Astrocyte (in vitro differentiated cells and primary cell): ENCODE measurements at places on chromosomes 5 and 9. TPM values are rescaled to one million over a fixed set of nuclear protein-coding genes. Genes with fewer than 3 reads are reported as not detected.
A peak's percentile ranks its signal among the peaks of the same experiment; 100 is the strongest.

DNA sequence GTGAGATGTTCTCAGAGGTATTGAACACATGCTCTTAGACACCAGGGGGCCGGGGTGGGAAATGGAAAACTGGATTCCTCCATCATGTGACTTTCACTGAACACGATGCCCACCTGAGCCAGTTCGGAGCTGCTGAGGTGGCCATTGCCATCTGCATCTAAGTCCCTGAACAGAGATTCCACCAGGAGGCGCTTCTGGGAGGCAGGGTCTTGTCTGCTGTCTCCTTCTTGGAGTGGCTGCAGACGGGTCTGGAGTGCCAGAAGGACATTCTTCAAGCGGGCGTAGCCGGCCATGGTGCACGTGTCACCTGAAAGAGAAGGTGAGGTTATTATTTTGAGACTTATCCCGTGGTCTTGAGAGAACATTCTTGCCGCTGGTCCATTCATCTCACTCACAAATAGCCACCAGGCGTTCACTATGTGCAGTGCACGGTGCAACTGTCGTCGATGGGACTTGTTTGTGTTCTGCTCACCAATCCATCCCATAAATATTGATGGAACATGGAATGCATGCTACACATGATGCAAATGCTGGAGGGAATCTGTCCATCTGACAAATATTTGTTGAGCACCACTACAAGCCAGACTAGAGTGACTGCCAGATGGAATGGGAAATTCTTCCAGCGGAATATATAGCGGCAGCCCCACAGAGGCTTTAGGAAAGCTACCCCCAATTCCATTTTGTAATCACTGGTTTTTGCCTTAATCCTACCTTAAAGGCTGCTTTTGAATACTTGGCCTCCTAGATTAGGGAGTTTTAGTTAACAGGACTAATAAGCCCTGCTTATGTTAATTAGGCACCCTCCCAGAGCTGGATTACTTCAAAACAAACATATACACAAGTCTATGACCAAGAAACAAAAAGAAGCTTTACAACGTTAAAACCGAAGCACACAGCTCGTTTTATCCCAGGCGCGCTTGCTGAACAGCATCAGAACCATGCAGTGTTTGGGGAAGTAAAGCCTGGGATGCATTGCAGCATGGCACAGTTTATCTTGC, 264.8 kb downstream of the HSPA4 start:
- H3K36me3 ChIP-seq: no peaks in the 10 kb centered on the region
- DNase-seq: no peak
- no peak overlapping the region for H3K4me3 ChIP-seq

GRCh38 chr9:110752766-110753165, 84.2 kb downstream of the MUSK start:
- H3K27me3 ChIP-seq: no peaks in the 10 kb centered on the region
- no peaks in the 10 kb centered on the region for H3K36me3 ChIP-seq
- H3K27ac ChIP-seq: peak overlapping the region; percentile 56

DNA sequence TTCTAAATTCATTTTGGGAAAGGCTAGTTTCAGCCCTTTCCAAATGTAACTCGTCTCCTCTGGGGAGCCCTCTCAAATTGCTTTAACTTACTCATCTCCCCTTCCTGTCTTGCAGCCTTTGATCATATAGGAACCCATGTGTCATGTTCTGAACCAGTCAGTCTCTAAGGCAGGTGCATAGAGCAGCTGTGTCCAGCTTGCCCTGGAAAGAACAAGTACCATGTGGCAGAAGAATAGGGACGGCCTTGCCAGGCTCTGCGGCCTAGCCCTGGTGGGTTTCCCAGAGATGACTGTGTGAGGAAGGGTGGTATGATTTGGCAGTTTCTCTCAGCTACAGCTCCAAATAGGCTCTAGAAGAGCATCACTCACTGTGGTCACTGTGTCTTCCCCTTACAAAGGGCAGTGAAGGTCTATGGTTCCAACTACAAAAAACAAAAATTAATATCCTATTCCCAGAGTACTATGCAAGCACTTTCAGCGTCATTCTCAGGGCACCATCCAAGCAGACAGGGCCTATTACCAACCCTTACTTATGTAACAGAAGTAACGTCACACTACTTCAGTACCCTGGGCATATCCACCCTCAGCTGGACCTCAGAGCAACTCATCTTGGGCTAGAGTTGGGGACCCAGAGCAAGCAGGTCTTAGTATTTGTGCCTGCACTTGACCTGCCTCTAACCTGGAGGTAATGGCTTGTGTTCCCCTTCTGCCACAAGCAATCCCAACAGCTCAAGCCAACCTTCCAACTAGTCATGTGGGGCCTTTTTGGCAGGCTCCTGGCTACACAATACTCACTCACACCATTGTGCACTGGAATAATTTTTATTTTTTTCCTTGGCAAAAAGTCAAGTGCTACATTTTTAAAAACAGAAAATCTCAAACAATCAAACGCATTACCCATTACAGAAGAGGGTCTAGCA, 37.2 kb upstream of the UBAP2 start:
- peaks cover 28% of the 10 kb centered on the region for H3K36me3 ChIP-seq
- no peak for DNase-seq
- H3K4me1 ChIP-seq: no peaks in the 10 kb centered on the region

- H3K4me3 ChIP-seq: no peak overlapping the region
- no peak for DNase-seq
- no peak overlapping the region for H3K27ac ChIP-seq
- H3K4me1 ChIP-seq: no peaks in the 10 kb centered on the region
- no peaks in the 10 kb centered on the region for H3K27me3 ChIP-seq
- H3K36me3 ChIP-seq: no peaks in the 10 kb centered on the region
Measured at GRCh38 chr9:72043576-72043975, 16.8 kb downstream of the C9orf57 start.

DNA sequence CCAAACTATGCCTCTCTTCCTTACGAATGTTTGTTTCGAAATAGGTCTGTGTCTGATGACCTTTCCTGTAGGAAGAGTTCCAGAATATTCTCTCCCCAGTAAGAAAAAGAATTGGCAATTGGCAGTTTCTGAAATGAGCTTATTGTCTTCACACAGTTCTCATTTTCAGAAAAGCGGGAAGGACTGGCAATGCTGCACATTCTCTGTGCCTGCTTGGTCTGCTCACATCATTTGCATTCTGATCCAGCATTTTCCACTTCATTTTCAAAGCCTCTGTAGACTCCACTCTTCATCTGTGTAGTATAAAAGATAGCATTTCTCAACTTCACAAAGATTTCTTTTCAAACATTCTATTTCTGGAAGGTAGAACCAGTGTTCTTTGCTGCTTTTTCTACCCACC, 120.6 kb upstream of the CCDC112 start:
- no peak for DNase-seq
- H3K4me1 ChIP-seq: peaks cover 27% of the 10 kb centered on the region
- no peak overlapping the region for H3K27ac ChIP-seq
- H3K27me3 ChIP-seq: no peaks in the 10 kb centered on the region

DNA sequence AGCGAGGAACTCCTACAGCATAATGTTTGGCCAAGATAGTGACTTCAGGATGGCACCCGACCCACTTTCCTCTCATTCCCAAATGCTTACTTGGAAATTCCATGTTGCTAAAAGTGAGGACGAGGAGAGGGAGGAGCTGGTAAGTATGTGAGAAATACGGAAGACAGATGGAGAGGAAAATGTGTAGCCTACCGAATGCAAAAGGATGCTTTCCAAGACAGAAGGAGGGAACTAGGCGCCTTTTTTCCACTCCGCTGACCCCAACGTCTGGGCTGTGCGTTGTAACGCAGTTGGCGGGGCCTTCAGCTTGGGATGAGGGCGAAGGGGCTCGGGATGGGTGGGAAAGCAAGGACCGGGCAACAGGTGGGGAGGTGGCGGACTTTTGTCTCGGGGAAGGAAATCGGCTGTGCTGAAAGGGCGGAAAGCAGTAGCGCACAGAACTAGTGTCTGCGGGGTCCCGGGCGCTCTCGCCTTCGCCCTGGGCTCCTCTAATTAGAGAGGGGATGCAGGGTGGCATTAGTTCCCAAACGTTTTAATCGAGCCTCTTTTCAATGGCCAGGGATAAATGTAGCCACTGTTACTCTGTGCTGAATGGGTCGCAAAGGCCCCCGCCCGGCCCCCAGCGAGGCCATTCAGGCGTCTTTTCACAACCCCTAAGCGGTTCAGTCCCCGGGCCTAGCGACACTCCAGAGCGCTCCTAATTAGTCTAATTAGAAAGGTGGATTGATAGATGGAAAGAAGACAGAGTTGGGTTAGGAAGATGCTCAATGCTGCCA, 12.6 kb downstream of the FOXD1 start:
- peak overlapping the region; percentile 14 for H3K4me3 ChIP-seq
- peaks cover 29% of the 10 kb centered on the region for H3K4me1 ChIP-seq
- no peaks in the 10 kb centered on the region for H3K36me3 ChIP-seq
- H3K27me3 ChIP-seq: no peaks in the 10 kb centered on the region

DNA sequence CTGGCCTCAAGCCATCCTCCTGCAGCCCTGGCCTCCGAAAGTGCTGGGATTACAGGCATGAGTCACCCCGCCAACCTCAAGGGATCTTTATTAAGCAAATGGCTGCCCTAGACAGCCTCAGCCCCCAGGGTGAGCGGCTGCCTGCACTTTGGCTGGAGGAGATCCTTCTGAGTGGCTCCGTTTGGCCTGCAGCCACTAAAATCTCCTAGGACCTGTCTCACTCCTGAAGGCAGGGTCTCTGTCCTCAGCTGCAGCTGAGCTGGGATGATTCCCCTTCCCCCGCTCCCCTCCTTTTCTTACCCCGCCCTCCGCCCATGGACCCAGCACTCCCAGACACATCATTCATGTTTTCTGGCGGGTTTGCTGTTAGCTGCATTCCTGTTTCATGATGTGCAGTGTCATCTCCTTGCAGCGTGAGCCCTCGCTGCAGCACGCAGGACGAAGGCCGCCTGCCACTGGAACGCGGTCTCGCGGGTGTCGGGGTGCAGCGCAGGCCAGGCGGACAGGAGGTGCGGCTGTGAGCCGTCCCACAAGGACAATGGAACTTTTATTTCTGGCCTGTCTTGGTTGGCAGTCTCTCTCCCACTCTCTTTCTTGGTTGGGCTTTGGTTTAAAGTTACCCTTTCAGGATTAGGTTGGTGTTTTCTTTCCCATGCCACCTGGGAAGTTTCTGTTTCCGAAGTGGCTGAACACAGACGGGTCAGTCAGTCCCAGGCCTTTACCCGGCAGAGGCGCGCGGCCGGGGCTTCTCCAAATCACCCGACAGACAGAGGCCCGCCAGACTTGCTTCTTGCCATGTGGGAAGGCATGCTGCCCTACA, 137.1 kb downstream of the FOXD1 start:
- H3K27ac ChIP-seq: peak overlapping the region; percentile 94
- H3K4me3 ChIP-seq: no peak overlapping the region
- no peaks in the 10 kb centered on the region for H3K36me3 ChIP-seq

- no peak for DNase-seq
- no peaks in the 10 kb centered on the region for H3K4me1 ChIP-seq
- H3K27me3 ChIP-seq: peaks cover 5% of the 10 kb centered on the region
- H3K27ac ChIP-seq: no peak overlapping the region
- no peaks in the 10 kb centered on the region for H3K36me3 ChIP-seq
- no peak overlapping the region for H3K4me3 ChIP-seq
Measured at GRCh38 chr5:66570201-66570600, 26.0 kb upstream of the MAST4 start.

DNA sequence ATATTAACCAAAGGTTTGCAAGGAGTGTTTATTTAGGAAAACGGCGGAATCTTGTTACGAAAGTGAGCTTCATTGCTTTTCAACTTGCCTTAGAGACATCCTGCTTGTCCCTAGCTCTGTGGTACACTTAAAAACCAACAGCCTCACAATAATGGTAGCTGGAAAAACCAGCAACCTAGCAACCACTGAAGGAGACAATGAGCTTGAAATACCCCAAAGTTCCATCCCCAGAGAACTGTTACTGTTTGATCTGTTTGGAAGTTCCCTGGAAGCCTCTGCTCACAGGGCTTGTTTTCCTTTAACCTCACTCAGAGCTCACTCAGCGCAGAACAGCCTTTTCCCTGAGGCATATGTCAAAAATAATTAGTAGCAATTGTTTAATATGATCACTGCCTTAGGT, 43.2 kb downstream of the SH3TC2 start:
- no peak overlapping the region for H3K27ac ChIP-seq
- no peaks in the 10 kb centered on the region for H3K27me3 ChIP-seq
- H3K36me3 ChIP-seq: no peaks in the 10 kb centered on the region
- H3K4me1 ChIP-seq: no peaks in the 10 kb centered on the region
- DNase-seq: no peak

DNA sequence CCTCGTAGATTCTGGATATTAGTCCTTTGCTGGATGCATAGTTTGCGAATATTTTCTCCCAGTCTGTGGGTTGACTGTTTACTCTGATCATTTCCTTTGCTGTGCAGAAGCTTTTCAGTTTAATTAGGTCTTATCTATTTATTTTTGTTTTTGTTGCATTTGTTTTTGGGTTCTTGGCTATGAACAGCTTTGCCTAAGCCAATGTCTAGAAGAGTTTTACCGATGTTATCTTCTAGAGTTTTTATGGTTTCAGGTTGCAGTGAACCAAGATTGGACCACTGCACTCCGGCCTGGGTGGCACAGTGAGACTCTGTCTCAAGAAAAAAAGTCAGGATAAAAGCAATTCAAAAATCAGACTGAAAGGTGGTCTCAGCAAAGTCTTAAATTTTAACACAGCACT, 188.5 kb downstream of the EPB41L4A start:
- no peaks in the 10 kb centered on the region for H3K27me3 ChIP-seq
- H3K36me3 ChIP-seq: no peaks in the 10 kb centered on the region
- no peak overlapping the region for H3K4me3 ChIP-seq
- no peak overlapping the region for H3K27ac ChIP-seq

- no peak overlapping the region for H3K4me3 ChIP-seq
- no peaks in the 10 kb centered on the region for H3K36me3 ChIP-seq
Measured at GRCh38 chr9:113511047-113511521, 47.6 kb downstream of the RGS3 start.

- H3K4me1 ChIP-seq: no peaks in the 10 kb centered on the region
- no peaks in the 10 kb centered on the region for H3K27me3 ChIP-seq
- no peaks in the 10 kb centered on the region for H3K36me3 ChIP-seq
- no peak overlapping the region for H3K4me3 ChIP-seq
- DNase-seq: no peak
Measured at GRCh38 chr5:82912462-82912861, 164.7 kb downstream of the TMEM167A start.

Gene ADCY2
- total RNA-seq: 3.7 and 5.7 TPM in 2 replicates

Gene TCF7
- total RNA-seq: 2.6 TPM in 2 replicates

Gene ANKRD55
- total RNA-seq: not detected in 2 replicates

Gene SPINK4
- total RNA-seq: not detected in 2 replicates

Gene ESM1
- total RNA-seq: 0.54 TPM in 1 of 2 replicates, not detected in the other

Gene PCDHGB4
- total RNA-seq: 13.6 and 15.7 TPM in 2 replicates

Gene PCDHGC3
- total RNA-seq: 84.7 and 100.0 TPM in 2 replicates

Gene ANXA1
- total RNA-seq: 447 and 637 TPM in 2 replicates

Gene SPACA9
- total RNA-seq: 3.9 and 5.0 TPM in 2 replicates

Gene GAS1
- total RNA-seq: 4.3 and 5.1 TPM in 2 replicates

Gene SGTB
- total RNA-seq: 29.5 and 31.7 TPM in 2 replicates

Gene SH3GL2
- 0.16 TPM in 1 of 2 replicates, not detected in the other for total RNA-seq

Gene DOLK
- 19.8 and 22.1 TPM in 2 replicates for total RNA-seq

Gene WDR31
- total RNA-seq: 1.6 and 2.1 TPM in 2 replicates

Gene HSD17B4
- 82.8 and 108 TPM in 2 replicates for total RNA-seq
